C1 segment of cervical spinal cord (tissue), 14 donors: ENCODE measurements at places on chromosomes 1 and 21.

DNA sequence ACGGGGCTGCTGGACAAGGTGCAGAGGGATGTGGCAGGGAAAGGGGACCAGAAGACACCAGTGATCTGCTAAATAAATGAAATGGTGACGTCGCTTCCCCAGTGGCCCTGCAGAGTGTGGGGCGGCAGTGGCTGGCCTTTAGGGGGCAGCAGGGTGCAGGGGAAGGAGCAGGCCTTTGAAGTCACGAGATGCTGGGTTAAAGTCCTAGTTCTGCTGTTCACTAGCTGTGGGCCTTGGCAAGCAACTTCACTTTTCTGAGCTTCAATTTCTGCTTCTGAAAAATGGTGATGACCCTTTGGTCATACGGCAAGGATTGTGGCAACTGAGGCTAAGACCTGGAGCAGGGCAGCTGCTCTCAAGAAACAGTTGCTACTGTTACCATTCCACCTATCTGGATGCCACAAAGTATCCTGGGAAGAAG is 9.2 kb upstream of the GALE start:
- no peak for DNase-seq

DNA sequence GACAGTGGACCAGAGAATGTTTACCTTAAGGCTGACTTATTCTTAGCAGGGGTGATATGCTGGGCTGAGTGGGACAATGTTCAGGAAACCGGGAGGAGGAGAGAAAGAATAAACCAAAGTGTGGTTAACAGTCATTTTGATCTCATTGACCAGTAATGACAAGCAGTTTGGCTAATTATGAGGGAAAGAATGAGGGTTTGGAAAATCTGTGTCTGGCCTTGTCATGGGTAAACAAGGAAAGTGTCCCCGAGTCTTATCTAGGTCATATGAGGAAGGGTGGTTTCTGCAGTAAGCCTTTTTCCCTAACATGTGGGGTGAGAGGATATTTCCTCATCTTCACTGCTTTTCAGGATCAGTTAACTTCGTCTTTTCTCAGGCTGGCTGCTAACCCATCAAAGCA is 155.0 kb downstream of the TPR start:
- no peak for DNase-seq

DNA sequence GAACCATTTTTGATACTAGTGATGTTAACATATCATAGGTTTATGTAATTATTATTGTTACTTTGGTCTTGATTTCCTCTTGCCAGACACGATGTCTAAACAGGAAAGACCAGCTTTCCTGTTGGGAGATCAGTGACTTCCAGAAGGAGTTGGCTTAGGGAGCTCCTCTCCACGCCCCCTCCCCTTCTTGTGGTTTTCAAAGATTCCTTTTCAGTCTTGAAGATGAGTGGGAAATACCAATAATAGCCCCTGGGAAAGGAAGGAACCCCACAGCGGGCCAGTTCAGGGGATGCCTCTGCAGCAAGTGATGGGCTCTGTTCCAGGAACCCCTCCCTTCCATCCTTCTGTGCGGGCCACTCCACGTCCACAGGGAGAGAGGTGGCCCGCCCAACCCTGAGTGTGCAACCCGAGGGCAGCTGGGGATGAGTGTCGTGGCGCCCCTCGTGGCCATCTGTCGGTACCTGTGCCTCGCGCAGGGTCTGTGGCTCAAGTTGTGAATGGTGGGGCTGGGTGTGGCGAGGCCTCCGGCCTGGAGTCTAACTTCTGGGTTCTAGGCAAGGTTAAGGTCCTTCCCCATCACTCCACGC is 65.7 kb downstream of the TLR5 start:
- DNase-seq: no peak

DNA sequence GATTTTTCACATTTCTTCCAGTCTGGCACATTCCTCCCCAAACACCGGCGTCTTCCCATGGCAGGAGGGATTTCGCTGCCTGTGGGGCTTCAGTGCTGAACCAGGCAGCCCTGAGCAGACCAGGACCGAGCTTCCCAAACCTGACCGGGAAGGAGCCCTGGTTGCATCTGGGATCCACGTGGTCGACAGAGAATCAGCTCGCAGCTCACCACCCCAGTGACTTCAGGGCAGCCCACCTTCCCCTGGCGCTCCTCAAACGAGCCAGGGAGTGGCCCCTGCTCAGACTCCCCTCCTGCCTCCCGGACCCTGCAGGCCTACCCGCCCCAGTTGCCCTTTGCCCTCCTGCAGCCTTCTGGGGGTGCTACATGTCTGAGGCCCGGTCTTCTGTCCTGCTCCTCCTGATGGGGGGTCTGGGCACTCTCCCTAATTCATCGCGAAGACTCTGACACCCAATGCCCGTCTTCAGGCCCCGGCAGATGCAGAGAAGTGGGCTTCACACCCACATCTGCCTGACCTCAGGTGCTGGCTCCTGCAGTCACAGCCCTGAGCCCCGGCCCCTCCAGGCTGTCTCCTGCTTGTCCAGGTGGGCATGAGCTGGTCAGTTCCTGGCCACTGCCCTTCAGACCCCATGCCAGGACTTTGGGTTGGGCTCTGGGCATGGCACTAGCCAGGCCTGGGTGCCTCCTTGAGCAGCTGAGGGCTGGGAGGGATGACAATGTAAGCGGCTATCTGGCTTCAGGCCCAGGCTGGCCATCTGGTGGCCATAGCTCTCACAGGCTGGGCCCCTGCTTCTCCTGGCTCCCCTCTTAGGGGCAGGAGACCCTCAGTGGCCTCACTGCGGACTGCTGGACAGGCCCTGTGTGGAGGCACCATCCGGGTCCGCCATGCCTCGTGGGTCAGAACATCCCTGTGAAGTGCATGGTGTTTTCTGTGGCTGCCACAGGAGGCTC is 26.1 kb upstream of the PRSS38 start:
- no peak for DNase-seq

- no peak for DNase-seq
These were observed 24.2 kb downstream of the MAPKAPK2 start for GRCh38 chr1:206708882-206709281.

- no peak for DNase-seq
These were observed 5.4 kb downstream of the FAM3B start for GRCh38 chr21:41321908-41322495.
